ENCODE measurements at places on chromosomes 3 and 15.

GRCh38 chr3:188234132-188234531, 80.2 kb downstream of the LPP start:
- DNase-seq, result no peak

DNA sequence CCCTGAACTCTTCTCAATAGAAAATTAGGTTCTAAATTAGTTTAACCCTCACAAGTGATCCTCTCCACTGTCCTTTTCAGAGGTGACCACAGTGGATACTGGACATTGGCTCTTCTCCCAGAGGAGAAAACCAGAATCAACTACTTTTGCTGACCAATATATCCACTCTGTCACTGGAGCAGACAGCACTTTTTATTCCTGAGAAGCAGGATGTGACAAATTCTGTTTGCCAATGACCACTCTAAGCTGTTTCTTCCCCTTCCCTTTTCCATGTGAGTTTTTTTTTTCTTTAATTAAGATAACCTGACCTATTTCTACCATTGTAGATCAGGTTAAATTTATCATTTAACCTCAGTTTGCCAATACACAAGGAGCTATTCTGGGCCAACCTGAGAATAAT, 79.7 kb upstream of the ZNF280D start:
- DNase-seq, result no peak

DNA sequence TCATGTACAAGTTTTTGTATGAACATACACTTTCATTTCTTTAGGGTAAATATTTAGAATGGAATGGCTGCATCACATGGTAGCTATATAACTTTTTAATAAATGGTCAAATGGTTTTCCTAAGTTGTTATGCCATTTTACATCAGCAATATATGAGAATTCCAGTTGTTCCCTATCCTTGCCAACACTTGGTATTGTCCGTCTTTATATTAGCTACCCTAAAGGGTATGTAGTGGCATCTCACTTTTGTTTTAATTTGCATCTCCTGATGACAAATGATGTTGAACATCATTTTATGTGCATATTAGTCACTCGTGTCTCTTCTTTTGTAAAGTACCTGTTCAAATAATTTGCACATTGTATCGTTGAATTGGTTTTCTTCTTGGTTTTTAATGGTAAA, 2.5 kb upstream of the MUC13 start:
- no peak for DNase-seq

DNA sequence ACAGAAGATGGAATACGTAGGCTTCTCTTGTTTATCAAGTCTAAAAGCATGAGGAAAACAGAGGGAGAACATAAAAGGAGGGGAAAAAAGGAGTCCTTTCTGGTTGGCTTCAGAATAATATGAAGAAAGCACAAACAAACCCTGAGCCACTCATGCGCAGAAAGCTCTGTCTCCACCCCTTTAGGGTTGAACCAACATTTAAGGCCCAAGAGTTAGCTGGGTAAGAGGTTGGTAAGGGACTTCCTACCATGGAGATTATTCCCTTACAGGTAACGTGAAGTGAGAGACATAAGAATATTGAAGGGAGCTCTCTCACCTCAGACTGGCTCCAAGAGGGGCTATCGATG, 145.3 kb downstream of the RORA start:
- no peak for DNase-seq

GRCh38 chr15:88744548-88745020, 58.7 kb upstream of the ACAN start:
- no peak for DNase-seq

GRCh38 chr15:71155534-71155933, 40.3 kb downstream of the THSD4 start:
- no peak for DNase-seq

DNA sequence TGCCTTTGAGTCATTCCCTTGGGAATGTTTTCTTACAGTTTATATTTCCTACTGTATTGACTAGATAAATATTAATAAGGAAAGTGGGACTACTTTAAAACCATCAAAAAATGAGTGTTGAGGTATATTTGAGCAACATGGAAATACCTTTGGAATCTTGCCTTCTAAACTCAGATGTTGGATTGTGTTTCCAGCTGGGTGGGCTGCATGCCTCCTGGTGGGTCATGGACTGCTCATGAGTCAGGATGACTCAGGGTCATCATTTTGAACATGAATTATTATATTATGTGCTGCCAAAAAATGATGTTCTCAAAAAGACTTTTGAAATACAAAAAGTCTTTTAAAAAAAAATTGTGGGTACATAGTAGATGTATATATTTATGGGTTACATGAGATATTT, 41.1 kb upstream of the APH1B start:
- no peak for DNase-seq

DNA sequence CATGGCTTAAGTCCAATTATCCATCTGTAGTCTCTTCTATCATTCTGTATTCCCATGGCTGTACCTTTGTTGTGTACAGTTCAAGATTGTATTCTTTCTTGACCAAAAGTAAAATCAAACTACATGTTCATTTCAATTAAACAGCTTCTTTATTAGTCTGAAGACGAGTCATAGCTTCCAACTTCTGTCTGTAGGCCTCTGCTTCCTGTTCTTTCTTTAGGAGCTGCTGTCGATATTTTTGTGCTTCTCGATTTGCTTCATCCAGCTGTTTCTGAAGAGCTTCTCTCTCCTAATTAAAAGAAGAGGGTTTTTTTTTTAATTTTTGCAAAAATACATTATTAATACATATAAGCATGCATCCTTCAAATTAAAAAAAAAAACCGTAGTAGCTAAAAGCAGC, 13.0 kb upstream of the HDC start:
- DNase-seq, result no peak

- DNase-seq, result no peak
Measured at GRCh38 chr3:67648229-67648628, 6.2 kb downstream of the SUCLG2 start.

DNA sequence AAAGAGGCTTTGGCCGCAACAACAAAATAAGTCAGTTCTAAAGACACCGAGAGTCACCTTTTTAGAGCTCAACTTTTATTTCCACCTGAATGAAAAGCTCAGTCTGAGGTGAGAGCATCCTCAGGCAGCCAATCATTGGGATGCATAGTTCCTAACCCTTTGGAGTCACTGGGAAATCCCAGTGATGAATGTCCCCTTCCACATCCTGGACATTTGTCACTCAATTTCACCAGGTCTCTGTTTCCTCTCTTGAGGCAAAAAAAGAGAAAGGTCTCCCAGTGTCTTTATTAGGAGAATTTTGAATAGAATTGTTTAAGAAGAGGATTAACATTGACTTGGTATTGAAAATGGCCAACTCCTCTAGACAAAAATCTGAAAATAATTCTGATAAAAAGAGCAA, 137.5 kb upstream of the SPRED1 start:
- no peak for DNase-seq

GRCh38 chr3:13424141-13424844, 4.2 kb upstream of the NUP210 start:
- no peak for DNase-seq

DNA sequence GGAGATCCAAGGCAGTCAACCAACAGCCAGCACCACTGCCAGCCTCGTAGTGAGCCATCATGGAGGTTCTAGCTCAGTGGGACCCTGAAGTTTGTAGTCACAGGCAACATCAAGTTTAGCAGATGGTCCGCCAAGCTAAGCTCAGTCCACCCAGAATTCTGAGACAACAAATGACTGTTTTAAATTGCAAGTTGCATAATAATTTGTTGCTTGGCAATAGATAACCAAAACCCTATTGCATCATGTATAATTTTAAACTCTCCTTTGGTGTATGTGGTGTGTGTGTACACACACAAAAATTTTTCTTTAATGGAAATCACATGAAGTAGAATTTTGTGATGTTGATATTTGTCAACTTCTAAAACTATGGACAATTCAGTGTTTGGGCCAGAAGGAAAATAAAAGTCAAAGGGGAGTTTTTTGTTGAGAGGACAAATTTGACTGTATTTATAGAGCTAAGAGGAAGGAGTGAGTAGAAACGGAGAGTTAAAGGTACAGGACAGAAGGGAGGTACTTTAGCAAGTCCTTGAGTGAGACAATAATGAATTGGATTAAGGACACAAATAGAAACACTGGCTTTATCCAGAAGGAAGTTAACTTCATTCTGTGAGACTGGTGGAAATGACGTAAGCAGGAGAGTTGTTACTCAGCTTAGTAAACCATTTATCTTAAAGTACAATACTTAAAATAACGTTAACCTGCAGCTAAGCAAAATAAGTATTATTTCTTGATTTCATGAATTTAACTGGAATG, 83.6 kb downstream of the NCEH1 start:
- DNase-seq, result no peak

- no peak for DNase-seq
Measured at GRCh38 chr15:53218666-53219580, 428.8 kb upstream of the ONECUT1 start.

- DNase-seq, result no peak
Measured at GRCh38 chr3:140924097-140924873, 17.4 kb upstream of the SLC25A36 start.

- DNase-seq, result no peak
Measured at GRCh38 chr3:154766765-154767503, 313.2 kb upstream of the MME start.

- no peak for DNase-seq
Measured at GRCh38 chr15:80595396-80595795, 99.7 kb upstream of the ABHD17C start.

DNA sequence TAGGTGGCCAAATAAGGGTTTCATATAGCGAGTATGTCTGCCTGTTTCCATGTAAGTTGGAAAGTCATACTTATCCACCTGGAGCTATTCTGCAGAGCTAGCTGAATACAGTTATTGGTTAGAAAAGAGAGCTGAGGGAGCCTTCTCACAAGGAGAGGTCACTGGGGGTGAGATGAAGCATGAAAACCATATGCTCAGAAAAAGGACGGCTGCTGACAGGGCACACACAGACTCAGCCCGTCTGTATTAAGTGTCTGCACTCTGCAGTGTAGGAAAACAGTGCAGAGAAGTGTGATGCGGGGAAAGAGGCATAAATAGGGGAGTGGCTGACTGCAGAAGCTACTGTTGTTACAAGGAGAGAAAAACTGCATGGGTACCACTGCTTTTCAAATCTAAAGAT, 58.2 kb downstream of the C3orf70 start:
- DNase-seq, result no peak

- no peak for DNase-seq
Measured at GRCh38 chr3:56819016-56819809, 17.5 kb upstream of the ARHGEF3 start.

Measured in pancreas (tissue), 10 donors.